ENCODE measurements at places on chromosomes 16 and 17.

- no peak for DNase-seq
- no peak overlapping the region for H3K27ac ChIP-seq
- peaks cover 7% of the 10 kb centered on the region for H3K27me3 ChIP-seq
These were observed 63.0 kb downstream of the PGS1 start for GRCh38 chr17:78441271-78441971.

DNA sequence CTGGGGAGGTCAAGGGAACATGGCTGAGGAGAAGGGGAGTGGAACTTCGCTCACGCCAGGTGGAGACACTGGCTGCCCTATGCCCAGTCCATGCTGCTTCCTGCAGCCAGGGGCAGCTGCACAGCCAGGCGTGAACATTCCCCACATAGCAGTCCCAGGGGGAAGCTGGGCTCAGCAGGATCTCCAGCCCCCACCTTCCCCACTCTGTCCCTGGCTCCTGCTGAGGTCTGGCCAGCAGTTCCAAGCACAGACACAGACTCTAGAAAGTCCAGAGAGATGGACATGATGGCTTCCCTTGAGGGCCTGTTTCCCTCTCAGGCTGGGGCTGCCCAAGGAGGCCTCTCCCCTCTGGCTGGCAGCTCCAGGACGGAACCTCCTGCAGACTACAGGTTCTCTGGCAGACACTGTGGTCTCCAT lies 9.3 kb downstream of the JUP start:
- DNase-seq: peak; percentile 10
- H3K4me3 ChIP-seq: no peak overlapping the region
- no peak overlapping the region for H3K27ac ChIP-seq
- no peaks in the 10 kb centered on the region for H3K27me3 ChIP-seq
- H3K36me3 ChIP-seq: no peaks in the 10 kb centered on the region

- H3K27me3 ChIP-seq: no peaks in the 10 kb centered on the region
- no peak for DNase-seq
- no peak overlapping the region for H3K4me3 ChIP-seq
- no peaks in the 10 kb centered on the region for H3K4me1 ChIP-seq
- no peaks in the 10 kb centered on the region for H3K36me3 ChIP-seq
These were observed 153.4 kb downstream of the ZFHX3 start for GRCh38 chr16:72894293-72895151.

- peak; percentile 82 for DNase-seq
- peaks cover 22% of the 10 kb centered on the region for H3K4me1 ChIP-seq
- H3K27me3 ChIP-seq: no peaks in the 10 kb centered on the region
- H3K27ac ChIP-seq: peak overlapping the region; percentile 97
- peak overlapping the region; percentile 80 for H3K4me3 ChIP-seq
- no peaks in the 10 kb centered on the region for H3K36me3 ChIP-seq
These were observed 1.2 kb upstream of the HEXIM1 start for GRCh38 chr17:45146890-45147580.

DNA sequence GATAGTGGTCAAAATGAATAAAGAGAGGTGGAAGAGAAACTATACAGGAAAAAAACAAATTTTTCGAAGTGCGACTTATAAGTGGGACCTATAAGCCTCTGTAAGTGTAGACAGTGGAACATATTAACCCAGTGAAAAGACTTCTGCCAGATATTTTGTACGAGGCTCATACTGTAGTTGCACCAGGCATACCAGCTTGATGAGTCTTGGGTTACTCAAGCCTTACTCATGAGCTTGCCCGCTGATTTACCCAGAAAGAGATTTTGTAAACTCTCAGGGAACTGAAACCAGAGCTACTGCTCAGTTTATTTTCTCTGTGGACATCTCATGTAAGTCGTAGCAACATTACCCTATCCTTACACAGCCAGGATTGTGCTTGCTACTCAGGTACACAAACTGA lies 708.0 kb upstream of the SOX9 start:
- peaks cover 35% of the 10 kb centered on the region for H3K4me1 ChIP-seq
- peak overlapping the region; percentile 96 for H3K27ac ChIP-seq
- DNase-seq: peak; percentile 96
- no peaks in the 10 kb centered on the region for H3K36me3 ChIP-seq
- H3K4me3 ChIP-seq: peak overlapping the region; percentile 34

GRCh38 chr17:393806-394717 lies 41.5 kb upstream of the RPH3AL start:
- H3K4me1 ChIP-seq: no peaks in the 10 kb centered on the region
- no peaks in the 10 kb centered on the region for H3K27me3 ChIP-seq
- H3K27ac ChIP-seq: no peak overlapping the region
- H3K4me3 ChIP-seq: no peak overlapping the region

DNA sequence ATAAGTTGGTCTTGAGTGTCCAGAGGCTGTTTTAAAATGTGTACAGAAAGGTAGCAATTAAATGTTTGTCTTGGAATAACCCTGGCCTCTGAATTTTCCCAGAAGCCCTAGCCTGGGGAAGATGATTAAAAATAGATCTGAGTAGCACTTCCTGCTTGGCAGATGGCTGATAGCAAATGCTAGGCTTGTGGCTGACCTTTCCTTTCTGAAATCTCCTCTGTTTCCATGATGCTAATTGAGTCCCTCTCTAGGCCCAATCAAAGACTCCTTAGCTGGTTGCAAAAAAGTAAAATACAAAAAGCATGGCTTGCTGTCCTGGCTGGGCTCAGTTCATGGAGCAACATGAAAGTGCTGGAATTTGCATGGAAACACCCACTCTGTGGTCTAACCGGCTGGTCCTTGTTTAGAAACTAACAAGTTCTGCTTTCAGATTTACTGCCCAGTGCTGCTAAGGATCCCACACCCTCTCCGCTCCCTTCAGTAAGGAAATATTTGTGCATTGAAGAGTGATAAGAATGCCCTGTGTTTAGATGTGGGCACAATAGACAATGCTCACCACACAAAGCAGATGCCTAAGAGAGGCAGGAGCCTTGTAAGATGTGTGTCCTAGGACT lies 40.8 kb downstream of the YPEL2 start:
- DNase-seq: peak; percentile 81
- peak overlapping the region; percentile 96 for H3K27ac ChIP-seq
- no peaks in the 10 kb centered on the region for H3K27me3 ChIP-seq
- H3K4me1 ChIP-seq: peaks cover 86% of the 10 kb centered on the region
- H3K4me3 ChIP-seq: no peak overlapping the region

DNA sequence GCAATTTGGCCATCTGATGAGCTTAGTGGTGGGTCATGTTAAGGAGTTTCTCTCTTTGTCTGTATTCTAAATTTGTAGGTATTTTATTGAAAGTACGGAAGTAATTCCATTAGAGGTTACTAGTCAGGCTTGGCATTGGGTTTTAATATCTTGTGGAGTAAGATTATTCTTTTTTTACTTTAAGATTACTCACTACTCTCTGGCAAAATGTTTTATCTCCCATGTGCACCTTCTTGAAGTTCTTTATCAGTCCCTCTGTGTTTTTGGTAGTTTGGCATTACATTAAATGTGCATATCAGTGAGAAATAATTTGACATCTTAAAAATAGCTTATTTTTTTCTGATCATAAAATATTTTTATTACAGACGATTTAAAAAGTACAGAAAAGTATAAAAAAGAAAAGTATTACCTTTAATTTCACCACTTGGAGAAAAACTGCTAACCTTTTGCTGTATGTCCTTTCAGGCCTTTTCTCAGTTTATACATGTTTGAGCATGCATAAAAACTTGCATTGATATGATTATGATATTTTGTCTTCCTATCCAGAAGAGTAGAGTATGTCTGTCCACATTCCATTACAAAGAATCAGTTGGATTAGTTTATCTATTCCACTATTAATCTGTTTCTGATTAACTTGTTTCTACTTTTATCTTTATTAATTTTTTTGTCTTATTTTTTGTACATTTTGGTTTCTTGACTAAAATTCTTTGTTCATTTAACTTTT lies 198.3 kb downstream of the SPECC1 start:
- H3K27ac ChIP-seq: no peak overlapping the region
- H3K27me3 ChIP-seq: peaks cover 3% of the 10 kb centered on the region
- DNase-seq: no peak
- H3K4me3 ChIP-seq: no peak overlapping the region
- peaks cover 31% of the 10 kb centered on the region for H3K4me1 ChIP-seq

DNA sequence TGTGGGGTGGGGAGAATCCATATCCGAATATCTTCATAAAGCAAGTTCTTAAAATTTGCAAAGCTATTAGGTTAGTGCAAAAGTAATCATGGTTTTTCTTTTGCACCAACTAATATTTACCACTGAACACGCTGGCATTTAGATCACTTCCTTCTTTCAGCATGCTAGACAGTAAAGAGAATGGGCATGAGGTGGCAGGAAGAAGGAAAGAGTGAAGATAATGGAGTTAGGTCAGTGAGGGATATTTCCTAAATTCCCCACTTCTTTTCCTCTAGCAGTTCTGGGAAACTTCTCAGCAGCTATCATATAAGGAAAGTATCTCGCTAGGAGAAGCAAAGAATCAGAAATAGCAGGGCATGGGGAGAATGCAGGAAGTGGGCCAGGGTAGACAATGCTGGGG lies 39.0 kb downstream of the SLC6A4 start:
- H3K4me1 ChIP-seq: no peaks in the 10 kb centered on the region
- no peak overlapping the region for H3K27ac ChIP-seq
- no peak for DNase-seq
- no peaks in the 10 kb centered on the region for H3K36me3 ChIP-seq
- no peaks in the 10 kb centered on the region for H3K27me3 ChIP-seq

DNA sequence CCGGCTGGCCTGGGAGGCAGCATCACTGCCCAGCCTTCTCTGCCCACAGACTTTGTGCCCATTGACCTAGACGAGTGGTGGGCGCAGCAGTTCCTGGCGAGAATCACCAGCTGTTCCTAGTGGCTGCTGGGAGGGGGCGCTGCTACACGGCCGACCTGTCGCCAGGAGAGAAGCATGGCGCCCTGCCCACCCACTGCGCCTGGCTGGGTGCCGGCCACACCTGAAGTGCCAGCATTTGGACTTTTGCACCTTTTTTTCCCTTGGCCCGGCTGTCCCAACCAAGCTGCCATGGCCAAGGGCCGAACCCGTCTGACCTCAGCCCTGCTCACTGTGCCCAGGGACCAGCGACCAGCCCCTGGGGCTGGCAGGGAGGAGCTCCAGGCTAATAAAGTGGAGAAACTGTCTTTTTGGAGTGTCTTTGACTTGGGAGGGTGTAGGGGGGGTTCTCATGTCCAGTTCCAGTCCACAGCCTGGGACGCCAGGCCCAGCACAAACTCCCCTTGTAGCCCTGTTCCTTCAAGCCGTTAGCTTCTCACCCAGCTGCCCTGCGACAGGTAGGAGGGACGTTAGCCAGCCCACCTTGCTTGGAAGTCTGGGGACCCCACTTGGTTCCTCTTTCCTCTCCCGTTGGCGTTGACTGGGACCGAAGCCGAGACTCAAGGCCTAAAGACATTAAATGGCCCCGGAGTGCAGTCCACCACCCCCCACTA lies 939 bp upstream of the WDR90 start:
- H3K27me3 ChIP-seq: no peaks in the 10 kb centered on the region
- peak; percentile 61 for DNase-seq
- peak overlapping the region; percentile 86 for H3K4me3 ChIP-seq
- peak overlapping the region; percentile 79 for H3K27ac ChIP-seq

GRCh38 chr17:77458202-77459017 lies 317.6 kb downstream of the SEC14L1 start:
- DNase-seq: no peak
- 0 out of 2 replicates have a peak, but pooled peaks cover 2% of the 10 kb centered on the region for H3K4me1 ChIP-seq
- H3K4me3 ChIP-seq: no peak overlapping the region
- no peaks in the 10 kb centered on the region for H3K27me3 ChIP-seq
- no peaks in the 10 kb centered on the region for H3K36me3 ChIP-seq

All from GM23248 (cell line).